ENCODE measurements at places on chromosomes 7 and 10.

DNA sequence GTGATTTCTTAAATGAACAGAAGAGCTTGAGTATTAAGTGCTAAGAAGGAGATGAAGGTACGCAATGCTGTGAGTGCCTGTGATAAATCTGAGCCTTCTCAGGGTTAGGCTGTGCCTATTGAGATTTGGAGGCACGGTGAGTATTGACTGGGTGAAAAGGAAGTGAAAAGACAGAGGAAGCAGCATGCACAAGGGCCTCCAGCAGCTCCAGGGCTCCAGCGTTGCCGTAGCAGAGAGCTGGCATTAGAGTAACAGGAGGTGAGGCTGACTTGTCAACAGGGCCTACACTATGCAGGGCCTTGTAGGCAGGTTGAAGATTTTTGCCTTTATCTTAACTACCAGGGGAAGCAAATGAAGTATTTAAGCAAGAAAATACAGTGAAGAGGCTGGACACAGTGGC lies 54.1 kb upstream of the PDCD4 start:
- no peak for DNase-seq

- DNase-seq, result no peak
Observed at GRCh38 chr10:129446183-129446581, 20.9 kb upstream of the MGMT start.

DNA sequence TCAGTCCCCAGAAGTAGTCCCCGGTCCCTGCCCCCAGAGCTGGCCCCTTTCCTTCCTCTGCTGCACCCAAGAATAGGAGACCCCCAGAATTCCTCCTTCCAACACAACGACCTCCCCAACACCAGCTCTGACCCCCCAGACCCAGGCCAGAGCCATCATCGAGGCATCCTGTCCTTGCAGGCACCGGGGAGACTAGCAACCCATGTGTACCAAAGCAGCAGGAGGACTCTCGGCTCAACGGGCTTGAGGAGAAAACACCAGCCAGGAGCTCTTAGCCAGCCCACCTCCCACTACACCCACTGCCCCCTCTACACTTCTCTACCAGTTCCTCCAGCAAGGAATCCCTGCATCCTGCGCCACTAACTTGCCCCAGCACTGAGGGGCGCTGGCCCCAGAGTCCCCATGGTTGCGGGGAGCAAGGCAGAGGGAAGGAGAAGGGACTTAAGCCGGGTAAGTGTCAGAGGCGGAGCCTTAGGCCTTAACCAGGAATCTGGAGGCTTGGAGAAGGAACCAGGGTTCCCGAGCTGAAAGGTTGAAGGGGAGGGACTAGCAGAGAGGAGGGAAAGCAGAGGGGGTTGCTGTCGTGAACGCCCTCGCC lies 3.9 kb downstream of the GRID1 start:
- no peak for DNase-seq

DNA sequence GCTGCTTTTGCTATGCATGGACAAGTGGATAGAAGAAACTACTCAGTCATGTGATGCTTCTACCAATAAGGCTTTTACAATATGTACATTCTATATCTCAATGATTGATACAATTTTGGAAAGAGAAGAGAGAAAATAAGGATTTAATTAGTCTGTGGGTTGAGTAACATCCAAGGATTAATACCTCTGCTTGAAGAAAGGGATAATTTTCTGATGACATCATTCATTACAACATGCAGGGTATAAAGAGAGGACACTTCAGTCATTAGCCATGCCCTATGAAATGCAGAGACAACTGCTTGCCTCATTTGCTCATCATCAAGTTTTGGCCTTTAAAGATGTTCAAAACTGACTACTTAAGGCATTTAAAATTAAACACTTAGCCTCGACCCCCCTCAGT lies 237.3 kb downstream of the AHR start:
- DNase-seq, result no peak

GRCh38 chr7:155752756-155753445 lies 59.4 kb downstream of the SHH start:
- no peak for DNase-seq

DNA sequence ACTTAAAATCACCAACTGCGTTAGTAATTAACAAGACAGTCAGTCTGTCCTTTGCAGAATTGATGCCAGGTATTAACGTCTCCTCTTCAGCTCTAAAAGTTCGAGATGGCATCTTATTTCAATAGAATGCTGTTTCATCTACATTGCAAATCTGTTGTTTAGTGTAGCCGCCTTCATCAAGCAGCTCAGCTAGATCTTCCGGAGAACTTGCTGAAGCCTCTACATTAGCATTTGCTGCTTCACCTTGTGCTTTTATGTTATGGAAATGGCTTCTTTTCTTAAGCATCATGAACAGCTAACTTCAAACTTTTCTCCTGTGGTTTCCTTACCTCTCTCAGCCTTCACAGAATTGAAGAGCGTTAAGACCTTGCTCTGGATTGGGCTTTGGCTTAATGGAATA lies 95.5 kb upstream of the FAM20C start:
- no peak for DNase-seq

- no peak for DNase-seq
Observed at GRCh38 chr7:89770161-89770560, 384.1 kb upstream of the STEAP1 start.

DNA sequence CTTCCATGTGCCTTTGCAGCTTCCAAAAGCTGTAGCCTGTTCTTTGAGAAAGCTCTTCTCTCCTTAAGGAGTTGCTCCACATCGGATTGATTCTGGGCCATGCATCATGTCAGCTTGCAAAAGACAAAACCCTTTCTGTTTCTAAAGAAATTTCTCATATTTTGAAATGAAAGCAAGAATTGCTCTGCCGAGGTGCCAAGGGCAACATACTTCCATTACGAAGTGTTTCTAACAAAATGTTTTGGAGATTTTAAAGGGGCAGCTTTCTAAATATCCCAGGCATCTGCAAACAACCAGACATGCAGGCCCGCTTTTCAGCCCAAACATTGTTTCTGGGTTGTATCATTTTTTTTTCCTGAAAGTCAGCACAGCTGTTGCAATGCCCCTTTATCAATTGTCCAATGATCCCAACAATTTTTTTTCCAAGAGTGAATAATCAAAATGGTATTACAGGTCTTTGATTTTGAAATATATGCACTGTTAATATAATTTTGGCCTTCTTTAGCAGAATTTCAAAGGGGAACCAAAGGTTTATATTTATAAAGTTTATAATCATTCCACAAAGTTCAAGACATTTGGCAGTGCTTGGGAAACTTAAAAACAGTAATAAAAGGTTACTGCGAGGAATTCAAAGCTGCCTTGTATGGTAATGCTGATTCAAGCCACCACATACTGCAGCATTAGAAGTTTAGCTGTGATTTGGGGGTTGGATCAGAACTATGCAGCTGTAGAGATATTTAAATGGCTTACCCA lies 61.0 kb downstream of the TES start:
- DNase-seq, result no peak

DNA sequence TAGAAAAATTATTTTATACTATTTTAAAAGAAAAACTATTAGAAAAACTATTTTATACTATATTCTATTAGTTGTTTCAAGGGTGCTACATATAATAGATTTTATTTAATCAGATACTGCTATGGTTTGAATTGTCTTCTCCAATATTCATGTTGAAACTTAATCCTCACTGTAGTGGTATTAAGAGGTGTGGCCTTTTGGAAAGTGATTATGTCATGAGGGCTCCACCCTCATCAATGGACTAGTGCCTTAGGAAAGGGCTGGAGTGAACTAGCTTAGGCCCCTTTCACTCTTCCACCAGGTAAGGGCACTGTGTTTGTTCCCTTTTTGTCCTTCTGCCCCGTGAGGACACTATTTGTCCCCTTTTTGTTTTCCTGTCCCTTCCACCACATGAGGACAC lies 111.6 kb downstream of the ATE1 start:
- DNase-seq, result no peak

GRCh38 chr10:98296524-98296923 lies 28.5 kb upstream of the LOXL4 start:
- no peak for DNase-seq

GRCh38 chr7:45178241-45179225 lies 20.9 kb downstream of the RAMP3 start:
- DNase-seq, result no peak

GRCh38 chr7:103660455-103661371 lies 214.7 kb upstream of the SLC26A5 start:
- DNase-seq, result no peak

DNA sequence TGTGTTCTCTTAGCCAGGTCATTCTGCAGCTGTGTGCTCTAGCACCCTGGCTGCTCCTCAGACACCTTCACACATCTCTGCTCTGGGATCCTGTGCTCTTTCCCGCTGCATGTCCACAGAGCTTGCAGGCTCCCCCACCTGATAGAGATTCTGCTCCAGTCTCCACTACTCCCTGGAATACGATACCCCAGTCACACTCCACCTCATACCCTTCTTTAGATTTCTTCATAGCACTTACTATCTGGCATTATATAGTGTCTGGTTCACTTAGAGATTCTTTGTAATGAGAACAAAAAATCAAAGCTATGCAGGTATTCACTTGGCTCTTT lies 88.0 kb downstream of the CELF2 start:
- DNase-seq, result no peak

DNA sequence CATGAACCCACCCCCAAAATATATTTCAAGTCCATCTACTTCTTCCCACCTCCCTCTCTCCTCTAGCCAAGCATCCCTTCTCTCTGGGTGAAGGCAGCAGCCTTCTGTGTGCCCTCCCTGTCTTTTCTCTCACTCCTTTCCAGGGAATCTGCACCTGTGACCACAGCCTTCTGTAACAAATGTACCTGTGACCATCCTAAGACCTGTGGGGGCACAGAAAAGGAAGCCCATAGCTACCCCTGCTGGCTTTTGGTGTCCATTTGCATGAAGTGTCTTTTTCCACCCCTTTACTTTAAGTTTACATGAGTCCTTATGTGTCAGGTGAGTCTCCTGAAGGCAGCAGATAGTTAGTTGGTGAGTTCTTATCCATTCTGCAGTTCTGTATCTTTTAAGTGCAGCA lies 2.0 kb upstream of the TBXAS1 start:
- no peak for DNase-seq

GRCh38 chr7:43876241-43876640 lies 6.9 kb upstream of the MRPS24 start:
- DNase-seq, result no peak

- peak; percentile 2 for DNase-seq
Observed at GRCh38 chr7:22452142-22452959, 47.6 kb downstream of the STEAP1B start.

GRCh38 chr10:78251016-78251385 lies 217.3 kb downstream of the RPS24 start:
- no peak for DNase-seq

- DNase-seq, result no peak
Observed at GRCh38 chr7:116165717-116166116, 44.6 kb upstream of the TES start.

All from activated CD4-positive, alpha-beta T cell treated with anti-CD3 and anti-CD28 coated beads, Interleukin-2, amount 50 U/mL, for 4 hours (primary cell).